Brain pericyte (primary cell): ENCODE measurements at places on chromosomes 7 and 10.

DNA sequence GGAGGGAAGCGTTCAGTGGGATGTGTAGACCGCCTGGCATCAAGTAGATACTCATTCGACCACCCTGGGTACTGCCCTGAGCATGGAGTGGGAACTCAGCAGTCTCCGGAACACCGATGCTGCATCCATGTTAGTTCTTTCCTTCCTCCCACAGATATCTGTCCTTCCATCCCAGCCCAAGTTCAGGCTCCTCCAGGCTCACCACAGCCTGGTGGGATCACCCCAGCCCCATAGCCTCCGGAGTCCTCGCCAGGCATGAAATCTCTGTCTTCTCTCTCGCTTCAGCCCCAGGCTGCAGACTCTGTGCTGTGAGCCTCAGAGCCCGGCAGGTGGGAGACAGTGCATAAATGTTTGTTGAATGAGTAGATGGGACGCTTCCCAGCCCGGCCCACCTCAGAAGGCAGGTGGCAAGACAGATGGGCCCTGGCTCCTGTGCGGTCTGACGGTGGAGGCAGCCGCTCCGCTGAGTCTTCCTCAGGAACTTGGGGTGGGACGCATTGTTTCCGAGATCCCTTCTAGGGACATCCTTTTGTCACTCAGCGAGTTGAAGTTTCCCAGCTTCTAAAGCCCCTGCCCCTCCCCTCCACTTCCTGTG is 42.9 kb downstream of the ELFN1 start:
- DNase-seq: no peak

DNA sequence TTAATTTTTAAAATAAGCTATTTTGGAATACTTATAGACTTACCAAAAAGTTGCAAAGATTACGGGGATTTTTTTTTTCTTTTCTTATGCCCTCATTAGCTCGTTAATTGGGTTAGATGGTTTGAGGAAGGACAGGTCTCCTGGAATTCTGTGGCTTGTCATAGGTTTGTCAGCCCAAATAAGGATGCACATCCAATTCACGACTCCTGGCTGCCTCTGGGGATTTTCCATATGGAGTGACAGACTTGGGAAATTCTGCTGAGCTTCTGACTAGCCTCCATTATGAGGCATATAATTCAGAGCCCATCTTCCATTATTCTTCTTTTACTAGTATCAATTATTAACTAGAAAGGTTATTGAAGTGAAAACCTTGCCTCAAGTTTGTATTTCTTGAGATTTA is 102.1 kb downstream of the AUTS2 start:
- DNase-seq: no peak

DNA sequence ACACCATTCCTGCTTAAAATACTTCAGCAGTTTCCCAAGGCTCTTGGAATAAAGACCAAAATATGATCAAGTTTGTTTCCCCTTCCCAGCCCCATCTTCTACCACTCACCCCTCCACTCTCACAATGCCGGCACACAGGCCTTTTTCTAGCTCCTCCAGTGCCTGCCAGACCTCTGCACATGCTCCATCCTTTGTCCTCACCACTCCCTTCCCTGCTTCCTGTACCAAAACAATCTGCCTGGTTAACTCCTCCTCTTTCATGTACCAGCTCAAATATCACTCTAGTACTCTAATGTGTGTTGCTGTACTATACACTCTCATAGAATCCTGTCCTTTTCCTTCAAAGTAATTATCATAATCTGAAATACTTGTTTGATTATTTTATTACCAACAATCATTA is 19.4 kb downstream of the SCRN1 start:
- DNase-seq: no peak

- no peak for DNase-seq
Measured at GRCh38 chr10:52774600-52775106, 2.1 kb upstream of the MBL2 start.

DNA sequence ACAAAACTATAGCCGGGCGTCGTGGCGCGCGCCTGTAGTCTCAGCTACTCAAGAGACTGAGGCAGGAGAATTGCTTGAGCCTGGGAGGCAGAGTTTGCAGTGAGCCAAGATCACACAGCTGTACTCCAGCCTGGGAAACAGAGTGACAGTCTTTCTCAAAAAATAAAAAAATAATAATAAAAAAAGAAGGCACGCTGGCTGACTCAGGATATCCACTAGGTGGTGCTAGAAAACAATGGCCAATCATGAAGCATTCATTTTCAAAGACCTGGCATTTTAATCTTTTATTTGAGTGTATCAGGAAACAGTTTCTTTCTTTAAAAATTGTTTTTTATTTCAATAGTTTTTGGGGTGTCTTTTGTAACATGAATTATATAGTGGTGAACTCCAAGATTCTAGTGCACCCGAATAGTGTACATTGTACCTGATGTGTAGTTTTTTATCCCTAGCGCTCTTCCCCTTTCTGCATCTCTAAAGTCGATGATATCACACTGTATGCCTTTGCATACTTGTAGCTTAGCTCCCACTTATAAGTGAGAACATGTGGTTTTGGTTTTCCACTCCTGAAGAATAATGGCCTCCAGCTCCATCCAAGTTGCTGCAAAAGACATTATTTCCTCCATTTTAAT is 88.6 kb downstream of the LYZL1 start:
- no peak for DNase-seq

DNA sequence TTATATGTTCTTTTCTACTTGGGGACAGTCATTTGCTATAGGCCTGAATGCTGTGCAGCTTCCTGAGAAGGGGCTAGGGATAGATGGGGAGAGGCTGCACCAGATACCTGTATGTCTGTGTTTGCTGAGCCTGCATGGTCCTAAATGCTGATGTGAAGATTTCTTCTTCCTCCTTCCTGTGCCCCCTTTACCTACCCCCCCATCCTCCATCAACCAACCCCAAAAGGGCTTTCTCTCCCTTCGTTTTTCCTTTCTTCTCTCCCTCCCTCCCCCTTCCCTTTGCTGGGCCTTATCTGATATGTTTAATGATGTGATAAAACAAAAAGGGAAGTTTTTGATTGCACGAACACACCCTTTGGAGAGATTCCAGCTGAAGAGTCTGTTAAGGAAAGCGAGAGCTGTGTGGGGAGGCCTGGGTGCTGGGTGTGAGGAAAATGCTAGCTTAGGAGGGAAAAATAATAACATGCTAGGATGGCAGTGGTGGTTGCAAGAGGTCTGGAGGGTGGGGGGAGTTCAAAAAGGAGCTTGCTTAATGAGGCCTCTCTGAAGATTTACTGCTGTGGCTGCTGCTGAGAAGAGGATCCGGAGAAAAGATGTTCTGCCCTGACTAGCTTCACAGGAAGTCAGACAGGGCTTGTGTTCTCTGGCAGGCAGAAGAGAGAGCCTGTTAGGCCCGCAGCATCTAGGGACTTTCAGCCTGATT is 101.8 kb downstream of the SAMD9 start:
- DNase-seq: no peak

DNA sequence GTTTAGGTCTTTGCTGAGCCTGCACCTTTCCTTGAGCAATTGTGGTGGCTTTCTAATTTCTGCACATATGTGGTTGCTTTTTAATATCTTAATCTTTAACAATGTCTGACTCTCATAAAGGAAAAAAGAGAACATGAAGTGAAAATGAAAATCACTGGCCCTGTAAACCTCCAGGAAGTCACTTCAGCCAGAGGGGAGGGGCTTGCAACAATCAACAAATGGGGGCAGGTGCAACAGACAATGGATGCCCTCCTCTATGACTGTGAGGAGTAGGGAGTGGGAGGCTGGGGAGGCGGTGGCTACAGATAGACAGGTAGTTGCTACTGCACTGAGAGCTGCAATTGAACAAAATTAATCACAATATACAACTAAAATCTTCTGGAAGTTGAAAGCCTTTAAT is 1377.4 kb downstream of the XPNPEP1 start:
- DNase-seq: no peak

- DNase-seq: no peak
Measured at GRCh38 chr7:55174856-55175255, 156.0 kb downstream of the EGFR start.
